ENCODE measurements at places on chromosomes 12 and 14. TPM values are rescaled to one million over a fixed set of nuclear protein-coding genes. Genes with fewer than 3 reads are reported as not detected.

GRCh38 chr12:49358483-49359141 is 8.7 kb upstream of the SPATS2 start:
- DNase-seq: peak; percentile 58
- H3K4me3 ChIP-seq: no peak overlapping the region
- peaks cover 8% of the 10 kb centered on the region for H3K27me3 ChIP-seq

DNA sequence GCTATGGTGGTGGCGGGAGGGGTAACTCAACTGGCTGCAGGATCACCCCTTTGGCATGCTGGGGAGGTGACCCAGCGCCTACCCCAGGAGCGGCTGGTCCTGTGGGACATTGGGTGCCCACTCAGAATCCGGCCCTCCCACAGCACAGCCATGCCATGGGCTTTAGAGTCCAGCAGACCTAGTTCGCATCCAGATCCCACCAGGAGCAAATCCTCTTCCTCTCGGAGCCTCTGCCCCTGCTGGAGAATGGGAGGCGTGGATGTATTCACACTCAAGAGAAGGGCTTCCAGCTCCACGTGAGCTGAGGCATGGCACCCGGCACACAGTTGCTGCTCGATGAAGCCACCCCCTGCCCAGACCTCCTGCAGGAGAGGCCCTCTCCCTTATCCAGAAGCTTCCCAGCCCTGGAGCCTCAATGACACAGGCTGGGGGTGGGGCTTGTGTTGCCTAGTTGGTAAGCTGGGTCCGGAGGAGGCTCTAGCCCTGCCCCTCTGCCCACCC is 17.7 kb downstream of the FAM222A start:
- peaks cover 13% of the 10 kb centered on the region for H3K36me3 ChIP-seq
- H3K4me1 ChIP-seq: peaks cover 89% of the 10 kb centered on the region
- H3K4me3 ChIP-seq: no peak overlapping the region
- no peak overlapping the region for H3K27ac ChIP-seq

GRCh38 chr14:24911324-24912109 is 138.4 kb downstream of the STXBP6 start:
- no peaks in the 10 kb centered on the region for H3K27me3 ChIP-seq
- no peak overlapping the region for H3K4me3 ChIP-seq
- DNase-seq: peak; percentile 14
- H3K27ac ChIP-seq: no peak overlapping the region
- H3K36me3 ChIP-seq: no peaks in the 10 kb centered on the region

DNA sequence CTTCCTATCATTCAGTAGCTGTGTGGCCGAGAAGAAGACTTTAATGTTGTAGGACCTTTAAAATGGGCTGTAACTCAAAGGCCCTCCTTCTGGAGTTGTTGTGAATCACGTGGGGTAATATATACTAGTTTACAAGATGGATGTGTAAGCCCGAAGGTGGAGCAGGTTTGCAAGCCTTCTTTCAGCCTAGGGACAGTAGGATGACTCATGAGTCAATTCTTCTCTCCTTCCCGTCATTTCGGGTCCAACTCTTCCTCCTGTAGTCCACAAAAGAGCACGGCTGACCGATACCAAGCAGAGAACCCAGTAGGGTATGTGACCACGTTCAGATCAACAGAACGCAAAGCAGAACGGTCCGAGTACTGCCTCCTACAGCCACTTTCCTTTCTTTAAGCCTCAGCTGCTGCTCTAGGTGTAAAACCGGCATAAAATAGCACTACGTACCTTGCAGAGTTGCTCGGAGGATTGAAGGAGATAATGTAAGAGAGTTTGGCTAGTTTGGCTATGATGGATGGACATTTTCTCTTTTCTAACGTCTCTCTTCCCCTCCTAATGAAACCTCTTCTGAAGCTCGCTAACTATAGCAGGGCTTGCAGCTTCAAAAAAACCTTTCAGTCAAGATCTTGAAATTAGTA is 1.3 kb upstream of the RASSF3 start:
- H3K36me3 ChIP-seq: no peaks in the 10 kb centered on the region
- peak overlapping the region; percentile 60 for H3K4me3 ChIP-seq
- H3K27ac ChIP-seq: peak overlapping the region; percentile 71
- peaks cover 16% of the 10 kb centered on the region for H3K27me3 ChIP-seq

Gene USP44
- 1.3 TPM for total RNA-seq

Gene CLEC4C
- not detected for total RNA-seq

All from spinal cord (tissue), 10 donors.